ENCODE measurements at places on chromosomes 12 and 14.

- DNase-seq: no peak
These were observed 18.5 kb upstream of the PMCH start for GRCh38 chr12:102215992-102216691.

DNA sequence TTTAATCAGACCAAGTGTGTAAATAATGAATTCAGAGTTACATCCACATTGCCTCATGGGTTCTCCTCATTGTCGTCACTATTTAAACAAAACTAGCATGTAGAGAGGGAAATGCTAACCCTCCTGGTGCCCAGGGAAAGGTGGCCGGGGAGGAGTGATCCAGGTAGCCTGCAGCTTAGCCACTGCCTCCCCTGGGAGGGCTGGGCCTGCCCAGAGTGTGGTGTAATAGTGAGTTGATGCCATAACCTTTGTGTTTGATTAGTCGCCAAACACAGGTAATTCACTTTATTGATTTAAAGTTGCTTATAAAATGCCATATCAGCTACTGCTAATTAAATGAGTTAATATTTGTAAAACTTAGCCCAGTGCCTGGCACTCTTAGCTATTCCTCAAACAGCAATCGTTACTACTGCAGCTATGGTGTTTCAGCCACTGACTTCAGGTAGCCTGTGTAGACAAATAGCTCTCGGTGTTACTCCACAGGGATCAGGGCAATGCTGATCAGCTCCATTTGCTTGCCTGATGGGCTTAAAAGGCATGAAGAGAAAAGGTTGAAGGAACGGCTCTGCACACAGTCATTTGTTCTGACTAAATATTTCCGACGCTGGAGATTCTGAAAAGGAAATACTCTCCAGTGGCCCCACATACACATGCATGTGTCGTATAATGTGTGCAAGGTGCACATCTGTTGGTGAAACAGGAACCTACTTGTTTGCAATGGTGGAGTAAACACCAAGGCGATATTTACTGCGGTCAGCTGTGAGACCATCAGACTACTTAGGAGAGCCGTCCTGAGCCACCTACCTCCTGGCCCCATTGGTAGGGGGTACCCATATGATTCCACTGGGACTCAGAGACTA lies 45.7 kb upstream of the PRMT8 start:
- DNase-seq: no peak

DNA sequence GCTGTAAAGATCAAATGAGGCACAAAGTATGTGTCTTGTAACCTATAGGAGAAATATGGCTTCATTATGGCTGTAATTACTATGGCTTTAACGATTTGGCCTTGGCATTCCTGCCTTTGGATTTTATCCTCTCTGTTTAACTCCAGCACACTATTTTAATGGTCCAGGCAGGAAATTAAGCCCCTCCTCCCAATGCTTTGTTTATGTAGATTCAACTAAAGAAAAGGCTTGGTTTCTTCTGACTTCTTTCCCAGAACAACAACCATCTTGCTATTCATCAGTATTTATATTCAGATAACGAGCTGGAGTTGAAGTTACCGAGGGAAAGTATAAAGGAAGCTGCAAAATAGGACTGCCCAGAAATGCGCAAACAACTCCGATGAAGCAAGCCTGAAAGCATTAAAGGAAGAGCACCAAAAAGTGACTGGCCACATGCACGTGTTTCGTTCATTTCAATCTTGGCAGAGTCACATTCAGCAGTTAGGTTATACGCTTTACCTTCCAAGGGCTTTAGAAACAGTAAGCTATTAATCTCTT lies 104.6 kb downstream of the NELL2 start:
- no peak for DNase-seq

DNA sequence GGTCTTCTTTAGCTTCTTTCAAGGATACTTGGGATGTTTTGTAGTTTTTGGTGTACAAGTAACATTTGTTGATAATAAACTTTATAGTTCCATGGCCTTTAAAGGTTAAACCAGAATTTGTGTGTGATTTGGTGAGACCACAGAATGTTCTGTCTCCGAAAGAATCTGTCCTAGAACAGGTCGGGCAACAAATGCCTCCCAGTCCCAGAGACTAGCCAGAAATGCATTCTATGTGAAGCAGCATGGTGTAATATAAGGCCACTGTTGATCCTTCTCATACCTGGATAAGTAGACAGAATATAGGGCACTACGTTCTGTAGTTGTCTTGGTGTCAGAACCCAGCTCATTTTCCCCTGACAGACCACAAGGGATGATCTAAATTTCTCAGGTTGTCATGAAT lies 10.0 kb downstream of the STYK1 start:
- DNase-seq: no peak

DNA sequence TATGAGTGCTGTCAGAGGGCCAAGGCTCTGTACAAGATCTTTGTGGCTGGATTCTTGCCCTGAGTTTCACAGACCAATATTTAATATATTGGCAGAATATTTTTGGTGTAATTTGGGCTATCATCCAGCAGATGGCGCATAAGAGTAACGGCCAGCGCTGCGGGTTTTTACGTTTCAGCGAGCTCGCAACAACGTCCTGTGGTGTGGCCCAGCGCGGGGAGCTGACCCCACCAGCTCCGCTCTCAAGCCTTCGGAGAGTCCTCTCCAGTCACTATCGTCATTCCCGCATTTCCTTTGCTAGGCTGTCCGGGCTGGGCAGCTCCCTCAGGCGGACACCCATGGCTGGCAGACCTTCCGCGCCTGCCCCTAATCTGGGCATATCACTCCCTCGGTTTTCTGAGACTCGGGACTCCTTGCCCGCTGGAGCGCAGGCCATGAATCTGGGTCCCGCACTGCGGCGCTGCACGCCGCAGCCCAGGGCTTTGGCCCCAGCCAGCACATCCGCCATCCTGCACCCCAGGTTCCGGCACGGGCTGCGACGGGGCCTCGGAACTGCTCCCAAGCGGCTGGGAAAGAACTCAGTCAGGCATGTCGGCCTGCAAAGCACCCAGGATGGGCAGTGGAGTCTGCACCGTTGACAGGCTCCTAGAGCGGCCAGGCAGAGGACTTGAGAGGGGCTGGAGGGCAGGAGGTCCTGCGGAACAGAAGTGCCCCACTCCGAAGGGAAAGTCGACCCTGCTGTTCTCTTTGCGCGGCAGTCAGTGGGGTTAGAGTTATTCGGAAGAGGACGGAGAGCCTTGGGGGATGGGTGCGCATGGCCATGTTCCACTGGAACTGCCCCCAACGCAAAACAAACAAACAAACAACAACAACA lies 18.4 kb downstream of the OLR1 start:
- DNase-seq: no peak

- DNase-seq: no peak
These were observed 53.1 kb upstream of the RIN3 start for GRCh38 chr14:92460541-92460915.

GRCh38 chr14:28777471-28778137 lies 11.0 kb downstream of the FOXG1 start:
- DNase-seq: no peak

DNA sequence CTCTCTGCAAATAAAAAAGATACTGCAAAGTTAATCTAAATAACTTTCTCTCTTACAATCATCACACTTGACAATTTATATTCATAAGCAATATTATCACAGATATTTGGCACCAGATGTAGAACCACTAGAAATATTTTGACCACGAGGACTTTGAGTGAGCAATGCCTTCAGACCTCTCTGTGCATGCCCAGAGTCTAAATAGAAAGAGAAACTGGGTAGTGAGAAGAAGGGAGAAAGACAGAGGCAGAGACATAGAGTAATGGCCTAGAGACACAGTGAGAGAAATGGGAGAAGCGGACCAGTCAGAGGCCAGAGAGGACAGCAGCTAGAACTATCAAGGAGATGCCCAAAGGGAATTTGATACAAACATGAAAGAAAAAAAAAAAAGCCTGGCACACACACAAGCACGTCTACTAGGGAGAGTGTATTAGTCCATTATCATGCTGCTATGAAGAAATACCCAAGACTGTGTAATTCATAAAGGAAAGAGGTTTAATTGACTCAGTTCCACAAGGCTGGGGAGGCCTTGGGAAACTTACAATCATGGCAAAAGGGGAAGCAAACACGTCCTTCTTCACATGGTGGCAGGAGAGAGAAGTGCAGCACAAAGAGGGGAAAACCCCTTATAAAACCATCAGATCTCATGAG lies 41.1 kb downstream of the BMP4 start:
- no peak for DNase-seq

GRCh38 chr12:53099071-53099882 lies 1.8 kb downstream of the IGFBP6 start:
- DNase-seq: peak; percentile 11

GRCh38 chr14:37994846-37995372 lies 212.8 kb upstream of the SSTR1 start:
- no peak for DNase-seq

- DNase-seq: no peak
These were observed 448.5 kb downstream of the BCAT1 start for GRCh38 chr12:24500421-24500820.

GRCh38 chr12:130977046-130977742 lies 23.5 kb downstream of the ADGRD1 start:
- DNase-seq: no peak

GRCh38 chr12:108468196-108468968 lies 46.7 kb upstream of the FICD start:
- no peak for DNase-seq

GRCh38 chr12:70467476-70467875 lies 101.4 kb downstream of the KCNMB4 start:
- DNase-seq: no peak

- no peak for DNase-seq
These were observed 289.1 kb downstream of the CACNA1C start for GRCh38 chr12:2341871-2342270.

GRCh38 chr12:29565727-29566126 lies 68.2 kb upstream of the OVCH1 start:
- DNase-seq: no peak

GRCh38 chr14:63283884-63284248 lies 34.9 kb downstream of the GPHB5 start:
- DNase-seq: no peak

GRCh38 chr14:99647411-99647810 lies 2.5 kb downstream of the HHIPL1 start:
- no peak for DNase-seq

GRCh38 chr14:72318648-72319047 lies 386.4 kb downstream of the RGS6 start:
- no peak for DNase-seq

DNA sequence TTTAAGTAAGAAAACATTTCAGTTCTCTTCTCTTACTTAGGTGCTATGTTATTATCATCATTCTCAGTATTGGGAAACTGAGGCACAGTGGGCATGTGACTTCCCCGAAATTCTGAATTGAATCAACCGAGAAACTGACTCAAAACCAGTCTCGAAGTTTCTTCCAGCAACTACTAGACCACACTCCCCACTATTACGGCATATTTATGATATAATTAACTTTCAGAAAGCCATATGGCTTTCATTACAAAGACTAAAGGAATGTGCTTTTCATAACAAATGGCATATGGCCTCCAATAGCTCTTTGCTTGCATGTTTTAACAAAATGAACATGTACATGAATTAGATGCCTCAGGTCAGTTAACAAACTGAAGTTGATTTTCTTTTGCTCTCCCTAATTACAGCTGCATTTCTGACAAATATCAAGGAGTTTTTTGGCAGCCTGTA lies 182.9 kb upstream of the SLC38A2 start:
- DNase-seq: no peak

DNA sequence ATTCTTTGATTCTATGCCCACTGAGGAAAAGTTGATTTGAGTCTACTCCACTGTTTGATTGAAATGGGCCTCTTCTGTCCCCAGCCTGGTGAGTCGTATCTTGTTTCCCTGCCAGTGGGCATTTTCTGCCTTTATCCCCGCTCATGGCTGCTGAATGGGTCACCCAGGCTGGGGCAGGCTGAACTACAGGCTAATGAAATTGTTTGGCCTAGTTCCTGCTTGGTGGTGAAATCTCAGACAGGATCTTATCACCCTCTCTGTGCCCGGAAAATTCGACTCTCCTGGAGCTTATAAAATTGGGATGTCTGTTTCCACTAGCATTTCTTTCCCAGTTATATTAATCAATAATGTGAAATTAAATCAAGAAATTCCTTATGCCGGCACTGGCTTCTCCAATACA lies 65.0 kb downstream of the CHST11 start:
- DNase-seq: no peak

GRCh38 chr12:130220706-130221100 lies 58.4 kb downstream of the FZD10 start:
- DNase-seq: no peak

DNA sequence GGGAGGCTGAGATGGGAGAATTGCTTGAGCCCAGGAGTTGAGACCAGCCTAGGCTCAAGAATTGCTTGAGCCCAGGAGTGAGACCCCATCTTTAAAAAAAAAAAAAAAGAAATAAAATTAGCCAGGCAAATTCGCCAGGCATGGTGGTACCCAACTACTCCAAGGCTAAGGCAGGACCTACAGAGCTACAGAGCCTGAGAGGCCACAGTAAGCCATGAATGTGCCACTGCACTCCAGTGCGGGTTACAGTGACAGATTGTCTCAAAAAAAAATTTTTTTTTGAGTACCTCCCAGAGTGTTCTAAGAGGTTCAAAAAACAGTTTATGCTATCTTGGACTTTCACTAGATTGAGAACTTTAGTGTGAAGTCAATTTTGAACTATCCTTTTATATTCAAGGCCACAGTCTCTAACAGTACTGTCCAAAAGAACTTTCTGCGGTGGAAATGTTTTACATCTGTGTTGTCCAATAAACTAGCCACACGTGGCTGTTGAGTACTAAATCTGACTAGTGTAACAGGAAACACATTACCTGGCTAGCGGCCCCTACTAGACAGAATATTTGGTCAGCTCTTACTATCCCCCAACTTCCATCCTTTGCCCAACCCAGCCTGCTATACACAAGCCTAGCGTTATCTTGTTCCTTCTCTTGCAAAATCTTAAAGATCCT lies 2.4 kb downstream of the RPL36AL start:
- no peak for DNase-seq

GRCh38 chr12:68883151-68883550 lies 49.8 kb downstream of the CPM start:
- no peak for DNase-seq

DNA sequence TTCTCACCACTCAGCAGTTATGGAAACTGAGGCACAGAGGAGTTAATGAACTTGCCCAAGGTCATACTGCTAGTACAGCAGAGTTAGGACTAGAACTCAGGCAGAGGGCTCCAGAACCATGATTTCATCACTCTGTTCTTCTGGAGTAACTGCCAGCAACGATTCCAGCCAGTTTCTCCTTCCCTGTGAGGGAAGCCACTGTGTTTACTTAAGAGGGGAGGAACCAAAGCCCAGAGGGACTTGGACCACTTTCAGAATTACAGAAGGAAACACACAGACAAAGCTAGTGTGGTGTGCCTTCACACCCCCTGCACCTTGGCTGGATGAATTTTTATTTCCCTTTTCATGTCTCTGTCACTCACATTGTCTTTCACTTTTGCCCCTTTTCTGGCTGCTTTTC lies 398.2 kb downstream of the DPF3 start:
- DNase-seq: no peak

DNA sequence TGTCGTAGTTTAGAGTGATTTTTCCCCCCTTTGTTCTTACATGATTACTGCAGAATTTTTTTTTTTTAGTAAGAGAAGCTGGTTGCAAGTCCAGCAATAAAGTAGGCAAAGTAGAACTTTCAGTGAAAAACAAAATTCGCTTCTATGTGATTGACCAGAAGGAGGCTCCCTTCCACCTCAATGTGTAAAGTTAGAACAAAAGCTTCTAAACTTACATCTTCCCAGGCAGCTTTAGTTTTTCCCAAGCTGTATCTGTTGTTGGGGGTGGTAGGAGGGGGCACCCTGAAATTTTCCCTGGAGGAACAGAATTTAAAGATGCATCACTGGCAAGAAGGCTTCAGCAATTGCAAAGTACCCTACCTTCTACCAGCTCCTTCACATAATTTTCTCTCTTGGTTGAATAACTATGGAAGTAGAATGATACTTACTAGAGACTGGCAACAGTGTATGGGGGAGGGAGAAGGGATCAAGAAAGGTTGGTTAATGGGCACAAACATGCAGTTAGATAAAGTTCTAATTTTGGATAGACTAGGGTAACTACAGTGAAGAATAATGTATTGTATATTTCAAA lies 87.3 kb upstream of the E2F7 start:
- no peak for DNase-seq

Data from NCI-H187 treated with DMSO at 0.1 percent for 48 hours (cell line).